Hepatocyte (in vitro differentiated cells): ENCODE measurements at places on chromosomes 1 and 21. TPM values are rescaled to one million over a fixed set of nuclear protein-coding genes. Genes with fewer than 3 reads are reported as not detected.
A peak's percentile ranks its signal among the peaks of the same experiment; 100 is the strongest.

GRCh38 chr1:29670752-29671151, 434.4 kb downstream of the PTPRU start:
- no peaks in the 10 kb centered on the region for H3K4me1 ChIP-seq
- no peaks in the 10 kb centered on the region for H3K36me3 ChIP-seq
- H3K27ac ChIP-seq, result no peak overlapping the region
- H3K27me3 ChIP-seq, result peaks cover 14% of the 10 kb centered on the region
- DNase-seq, result no peak
- no peak overlapping the region for H3K4me3 ChIP-seq

DNA sequence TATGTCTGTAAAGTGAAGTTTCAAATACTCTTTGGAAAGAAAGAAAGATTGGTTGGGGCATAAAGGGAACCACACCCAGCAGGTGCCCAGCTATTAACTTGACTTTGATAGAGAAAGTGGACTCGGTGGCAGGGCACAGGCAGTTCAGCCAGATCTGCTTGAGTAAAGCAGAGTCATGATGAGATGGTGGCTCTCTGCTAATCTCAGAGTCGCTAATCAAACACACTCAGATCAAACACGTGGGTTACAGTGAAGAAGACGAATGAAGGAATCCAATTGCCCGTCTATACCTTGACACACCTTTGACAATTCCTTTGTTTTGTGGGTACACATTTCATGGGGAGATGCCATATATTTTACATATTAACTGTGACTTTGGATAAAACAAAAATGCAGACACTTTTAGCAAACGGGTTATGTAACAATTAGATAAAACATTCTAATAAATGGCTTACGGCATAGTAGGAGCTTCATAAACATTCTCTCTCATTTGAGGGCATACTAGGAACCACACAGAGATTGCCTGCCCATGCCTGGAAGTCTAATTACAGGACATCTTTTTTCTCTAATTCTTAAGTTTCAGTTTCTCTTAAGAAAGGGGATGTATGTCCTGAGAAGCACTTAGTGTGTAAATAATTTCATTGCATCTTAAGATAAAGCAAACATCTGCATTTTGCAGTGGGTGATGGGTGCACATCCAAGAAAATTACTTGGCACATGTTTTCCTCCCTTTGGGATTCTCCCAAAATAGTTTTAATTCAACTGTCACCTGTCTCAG, 7.2 kb downstream of the CBR1 start:
- no peak overlapping the region for H3K27ac ChIP-seq
- no peak for DNase-seq
- no peaks in the 10 kb centered on the region for H3K27me3 ChIP-seq
- no peaks in the 10 kb centered on the region for H3K4me1 ChIP-seq

GRCh38 chr1:36582066-36582755, 99.5 kb upstream of the CSF3R start:
- H3K27me3 ChIP-seq, result peaks cover 29% of the 10 kb centered on the region
- H3K27ac ChIP-seq, result no peak overlapping the region
- no peaks in the 10 kb centered on the region for H3K36me3 ChIP-seq
- no peaks in the 10 kb centered on the region for H3K4me1 ChIP-seq
- DNase-seq, result no peak

GRCh38 chr1:209370241-209370995, 213.1 kb upstream of the CAMK1G start:
- H3K27ac ChIP-seq, result no peak overlapping the region
- H3K4me1 ChIP-seq, result no peaks in the 10 kb centered on the region
- H3K36me3 ChIP-seq, result no peaks in the 10 kb centered on the region
- no peaks in the 10 kb centered on the region for H3K27me3 ChIP-seq
- no peak overlapping the region for H3K4me3 ChIP-seq

GRCh38 chr1:180542838-180543145, 16.0 kb upstream of the OVAAL start:
- no peaks in the 10 kb centered on the region for H3K36me3 ChIP-seq
- no peak for DNase-seq
- no peaks in the 10 kb centered on the region for H3K4me1 ChIP-seq
- no peaks in the 10 kb centered on the region for H3K27me3 ChIP-seq
- no peak overlapping the region for H3K4me3 ChIP-seq

- H3K27me3 ChIP-seq, result no peaks in the 10 kb centered on the region
- no peak overlapping the region for H3K27ac ChIP-seq
- no peaks in the 10 kb centered on the region for H3K36me3 ChIP-seq
- peaks cover 11% of the 10 kb centered on the region for H3K4me1 ChIP-seq
Measured at GRCh38 chr1:162876751-162877150, 15.8 kb upstream of the CCDC190 start.

DNA sequence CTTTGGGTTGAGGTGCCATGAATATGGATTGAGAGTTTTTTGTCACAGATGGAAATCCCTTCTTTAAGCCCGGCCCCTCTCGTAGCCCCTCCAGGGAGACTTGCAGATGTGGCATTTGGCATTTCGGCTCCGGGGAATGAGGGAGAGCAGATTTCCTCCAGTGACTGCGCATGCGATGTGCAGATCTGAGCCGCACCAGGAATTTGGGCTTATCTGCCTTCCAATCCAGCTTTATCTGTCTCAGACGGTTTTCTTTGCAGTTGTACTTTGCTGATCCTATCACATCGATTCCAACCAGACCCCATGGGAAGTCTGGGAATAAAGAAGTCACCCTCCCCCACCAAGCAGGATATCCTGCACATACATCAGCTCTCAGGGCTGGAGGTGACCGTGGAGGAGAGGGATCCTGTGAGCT, 11.7 kb downstream of the KIF26B start:
- peak; percentile 28 for DNase-seq
- peak overlapping the region; percentile 51 for H3K27ac ChIP-seq
- H3K36me3 ChIP-seq, result no peaks in the 10 kb centered on the region
- no peaks in the 10 kb centered on the region for H3K27me3 ChIP-seq
- H3K4me1 ChIP-seq, result peaks cover 12% of the 10 kb centered on the region
- H3K4me3 ChIP-seq, result no peak overlapping the region

GRCh38 chr1:82927753-82928152, 1071.2 kb downstream of the TTLL7 start:
- peak; percentile 20 for DNase-seq
- H3K36me3 ChIP-seq, result no peaks in the 10 kb centered on the region
- peaks cover 13% of the 10 kb centered on the region for H3K4me1 ChIP-seq
- no peaks in the 10 kb centered on the region for H3K27me3 ChIP-seq

DNA sequence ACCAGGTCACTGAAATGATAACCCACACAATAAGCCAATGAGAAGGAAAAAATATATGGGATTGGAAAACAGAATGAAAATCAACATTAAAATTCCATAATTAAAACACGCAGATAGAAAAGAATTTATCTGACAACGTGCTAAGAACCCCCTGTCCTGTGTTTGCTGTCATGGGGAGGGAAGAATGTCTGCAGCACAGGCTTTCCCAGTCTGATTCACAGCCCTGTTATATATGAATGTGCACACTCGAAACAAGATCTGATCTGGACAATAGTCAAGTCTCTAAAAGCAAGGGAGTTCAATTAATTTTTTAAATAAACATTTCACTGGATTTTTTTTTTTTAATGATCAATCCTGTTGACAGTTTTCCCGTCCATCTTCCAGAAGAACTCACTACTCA, 220.0 kb downstream of the RERE start:
- no peak overlapping the region for H3K4me3 ChIP-seq
- peak overlapping the region; percentile 24 for H3K27ac ChIP-seq
- H3K4me1 ChIP-seq, result peaks cover 15% of the 10 kb centered on the region
- H3K36me3 ChIP-seq, result no peaks in the 10 kb centered on the region
- DNase-seq, result no peak

DNA sequence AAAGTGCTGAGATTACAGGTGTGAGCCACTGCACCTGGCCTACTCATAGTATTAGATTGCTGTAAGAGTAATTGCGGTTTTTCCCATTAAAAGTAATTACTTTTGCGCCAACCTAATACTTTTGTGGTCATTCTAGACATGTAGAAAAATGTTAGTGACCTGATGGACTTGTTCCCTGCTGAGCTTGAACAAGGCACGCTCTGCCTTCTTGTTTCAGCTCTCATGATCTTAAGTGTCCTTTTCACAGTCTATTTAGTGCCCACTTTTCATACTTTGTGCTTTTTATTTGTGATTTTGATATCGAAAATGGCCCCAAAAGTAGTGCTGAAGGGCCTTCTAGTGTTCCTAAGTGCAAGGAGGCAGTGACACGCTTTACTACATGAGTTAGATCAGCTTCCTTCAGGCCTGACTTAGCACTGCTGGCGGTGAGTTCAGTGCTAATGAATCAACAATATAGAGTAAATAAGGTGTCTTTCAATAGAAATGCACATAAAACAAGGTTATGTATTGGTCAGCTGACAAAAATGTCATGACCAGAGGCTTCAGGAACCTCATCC, 5.6 kb upstream of the RD3 start:
- H3K27me3 ChIP-seq, result no peaks in the 10 kb centered on the region
- H3K4me3 ChIP-seq, result no peak overlapping the region
- H3K4me1 ChIP-seq, result peaks cover 6% of the 10 kb centered on the region

DNA sequence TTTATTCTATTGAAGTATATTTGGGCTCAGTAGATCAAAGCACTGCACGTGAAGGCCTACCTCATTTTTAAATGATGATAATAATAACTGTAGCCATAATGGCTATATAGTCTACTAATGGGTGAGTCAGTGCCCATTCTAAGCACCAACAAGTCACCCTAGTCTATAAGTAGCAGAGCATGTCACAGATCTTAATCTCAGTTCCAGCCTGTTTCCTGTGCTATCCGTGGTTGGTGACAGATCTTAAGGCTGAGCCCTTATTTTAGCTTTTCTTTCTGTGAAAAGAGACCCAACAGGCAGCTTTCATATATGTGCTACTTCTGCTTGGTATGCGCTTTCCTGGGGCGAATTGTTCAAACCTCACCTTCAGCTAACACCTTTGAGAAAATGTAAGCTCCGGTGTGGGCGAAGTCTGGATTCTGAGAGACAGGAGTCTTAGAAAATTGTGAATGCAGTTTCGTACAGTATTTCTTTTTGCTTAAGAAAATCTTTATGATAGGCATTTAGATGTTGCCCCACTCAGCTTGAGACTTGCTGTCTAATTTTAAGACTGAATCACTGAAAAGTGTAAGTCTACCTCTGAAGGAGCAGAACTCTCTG, 59.6 kb downstream of the FMN2 start:
- H3K27ac ChIP-seq, result no peak overlapping the region
- H3K4me3 ChIP-seq, result no peak overlapping the region
- H3K4me1 ChIP-seq, result no peaks in the 10 kb centered on the region
- H3K27me3 ChIP-seq, result no peaks in the 10 kb centered on the region

- no peaks in the 10 kb centered on the region for H3K36me3 ChIP-seq
- DNase-seq, result no peak
- no peaks in the 10 kb centered on the region for H3K27me3 ChIP-seq
- peaks cover 12% of the 10 kb centered on the region for H3K4me1 ChIP-seq
- H3K27ac ChIP-seq, result no peak overlapping the region
Measured at GRCh38 chr21:42989816-42990650, 15.7 kb downstream of the PKNOX1 start.

- H3K27me3 ChIP-seq, result no peaks in the 10 kb centered on the region
- H3K4me1 ChIP-seq, result peaks cover 56% of the 10 kb centered on the region
- no peaks in the 10 kb centered on the region for H3K36me3 ChIP-seq
- H3K27ac ChIP-seq, result peak overlapping the region; percentile 57
Measured at GRCh38 chr1:3610527-3611169, 660 bp downstream of the MEGF6 start.

GRCh38 chr1:13549021-13549420, 34.6 kb upstream of the PDPN start:
- H3K27me3 ChIP-seq, result no peaks in the 10 kb centered on the region
- no peak for DNase-seq
- H3K4me3 ChIP-seq, result no peak overlapping the region
- H3K36me3 ChIP-seq, result no peaks in the 10 kb centered on the region

DNA sequence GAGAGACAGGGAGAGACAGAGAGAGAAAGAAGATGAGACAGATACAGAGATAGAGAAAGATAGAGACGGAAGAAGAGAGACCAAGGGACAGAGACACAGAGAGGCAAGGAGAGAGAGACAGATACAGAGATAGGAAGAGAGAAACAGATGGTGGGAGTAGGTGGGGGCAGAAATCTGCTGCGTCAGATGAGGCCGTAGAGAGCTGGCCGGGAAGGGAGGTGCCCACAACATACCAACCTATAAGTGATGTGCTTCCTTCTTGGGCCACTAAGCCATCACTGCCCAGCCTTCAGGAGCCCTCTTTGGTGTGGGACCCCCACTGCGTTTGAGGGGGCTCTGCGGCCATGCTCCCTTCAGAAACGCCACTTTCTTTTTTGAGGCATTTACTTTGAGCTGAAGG, 307.6 kb upstream of the VAMP3 start:
- H3K27me3 ChIP-seq, result no peaks in the 10 kb centered on the region
- H3K4me3 ChIP-seq, result no peak overlapping the region
- no peaks in the 10 kb centered on the region for H3K36me3 ChIP-seq
- H3K27ac ChIP-seq, result no peak overlapping the region
- DNase-seq, result no peak
- no peaks in the 10 kb centered on the region for H3K4me1 ChIP-seq

- no peak overlapping the region for H3K27ac ChIP-seq
- H3K4me3 ChIP-seq, result no peak overlapping the region
- peaks cover 97% of the 10 kb centered on the region for H3K27me3 ChIP-seq
- H3K36me3 ChIP-seq, result no peaks in the 10 kb centered on the region
Measured at GRCh38 chr21:33024201-33025103, 1.3 kb upstream of the OLIG2 start.

- no peak for DNase-seq
- no peaks in the 10 kb centered on the region for H3K36me3 ChIP-seq
- no peaks in the 10 kb centered on the region for H3K27me3 ChIP-seq
- H3K27ac ChIP-seq, result peak overlapping the region; percentile 100
Measured at GRCh38 chr1:27545271-27545670, 55.3 kb upstream of the WASF2 start.

GRCh38 chr1:226696547-226696946, 42.5 kb downstream of the ITPKB start:
- H3K36me3 ChIP-seq, result no peaks in the 10 kb centered on the region
- H3K4me3 ChIP-seq, result no peak overlapping the region
- DNase-seq, result no peak
- H3K27ac ChIP-seq, result peak overlapping the region; percentile 15
- no peaks in the 10 kb centered on the region for H3K4me1 ChIP-seq

DNA sequence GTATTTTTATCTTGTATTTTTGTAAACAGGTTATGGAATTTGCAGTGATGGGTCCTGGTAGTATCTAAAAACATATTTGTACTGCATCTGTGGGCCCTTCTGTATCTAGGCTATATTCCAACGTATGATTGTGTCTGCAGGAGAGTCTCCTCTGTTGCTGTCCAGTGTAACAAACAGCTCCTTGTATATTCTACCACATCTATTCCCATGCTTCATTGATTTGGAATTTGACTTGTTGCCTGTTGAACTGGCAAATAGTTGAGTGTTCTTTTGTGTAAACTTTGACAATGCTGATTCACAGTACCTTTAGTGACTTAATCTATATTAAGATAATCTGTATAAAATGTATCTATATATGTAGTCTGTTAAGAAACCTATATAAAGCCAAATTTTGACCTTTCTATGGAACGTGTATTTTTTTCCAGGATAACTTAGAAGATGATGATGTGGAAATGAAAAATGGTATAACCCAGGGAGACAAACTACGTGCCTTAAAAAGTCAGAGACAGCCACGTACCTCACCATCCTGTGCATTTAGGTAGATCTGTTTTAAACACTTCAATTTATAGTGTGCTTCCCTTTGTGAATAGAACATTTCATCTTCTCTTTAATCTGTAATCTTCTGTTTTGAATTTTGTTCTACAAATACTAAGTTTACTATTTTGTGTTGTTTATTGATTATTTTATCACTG, 43.4 kb upstream of the GPR88 start:
- H3K36me3 ChIP-seq, result no peaks in the 10 kb centered on the region
- no peaks in the 10 kb centered on the region for H3K27me3 ChIP-seq
- H3K27ac ChIP-seq, result no peak overlapping the region
- DNase-seq, result no peak
- H3K4me1 ChIP-seq, result no peaks in the 10 kb centered on the region
- H3K4me3 ChIP-seq, result no peak overlapping the region

ABCA4 gene
- total RNA-seq, result 0.53 and 1.0 TPM in 2 replicates

HSD3B2 gene
- total RNA-seq, result 3.4 and 7.3 TPM in 2 replicates

SLC22A15 gene
- total RNA-seq, result 5.4 and 6.9 TPM in 2 replicates

RXFP4 gene
- 0.83 TPM in 1 of 2 replicates, not detected in the other for total RNA-seq
